ENCODE measurements at places on chromosomes 3 and 15.
A peak's percentile ranks its signal among the peaks of the same experiment; 100 is the strongest.

DNA sequence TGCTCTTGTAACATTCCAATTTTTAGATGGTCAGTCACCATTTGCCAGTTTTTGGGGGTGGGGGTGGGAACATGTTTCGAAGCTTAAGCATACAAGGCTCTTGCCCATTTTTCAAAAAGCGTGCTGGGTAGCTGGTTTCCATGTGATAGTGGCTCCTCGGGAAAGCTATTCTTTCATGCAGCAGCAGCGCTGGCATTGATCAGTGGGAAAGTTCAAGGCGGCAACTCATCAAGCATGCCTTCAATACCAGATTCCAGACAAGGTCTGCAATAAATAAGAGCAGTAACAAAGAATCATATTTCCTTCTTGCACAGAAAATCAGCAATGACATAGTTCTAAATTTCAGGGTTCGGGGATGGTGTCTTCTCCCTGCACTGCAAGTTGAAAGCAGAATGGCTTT is 133.5 kb upstream of the ONECUT1 start:
- DNase-seq, result no peak

- DNase-seq, result peak; percentile 69
These were observed 200.5 kb downstream of the GOLGA6L6 start for GRCh38 chr15:20340931-20341661.

DNA sequence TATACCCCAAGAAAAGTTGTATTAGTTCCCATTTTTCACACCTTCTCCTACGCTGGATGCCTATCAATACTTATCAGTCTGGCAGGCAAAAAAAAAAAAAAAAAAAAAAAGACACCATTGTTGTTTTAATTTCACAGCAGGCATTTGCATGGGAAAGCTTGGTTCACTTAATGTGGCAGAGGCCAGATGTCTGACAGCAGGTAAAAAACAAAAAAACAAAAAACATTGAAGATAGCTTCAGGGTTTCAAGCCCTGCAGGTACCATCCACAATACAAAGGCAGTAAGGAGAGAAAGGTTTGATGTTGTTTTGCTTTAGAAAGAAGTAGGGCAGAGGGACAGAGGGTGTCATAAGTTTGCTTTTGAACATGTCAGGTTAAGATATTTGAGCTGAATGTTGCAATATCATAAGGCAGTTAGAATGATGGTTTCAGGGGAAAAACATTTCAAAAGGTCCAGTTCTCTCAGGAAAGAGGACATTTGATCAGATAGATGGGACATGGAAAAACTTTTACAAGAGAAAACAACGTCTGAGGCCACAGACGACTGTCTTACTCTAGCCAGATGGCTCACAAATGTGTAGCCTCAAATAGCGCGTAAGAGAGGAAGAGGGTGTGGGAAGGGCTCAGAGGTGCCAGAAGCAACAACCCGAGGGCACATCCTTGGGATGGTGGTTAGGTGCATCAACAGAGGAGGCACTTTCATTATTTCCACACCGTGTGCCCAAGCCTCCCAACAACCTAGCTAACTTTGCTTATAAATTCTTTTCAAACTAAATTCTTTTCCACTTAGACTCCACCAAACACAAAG is 25.7 kb downstream of the PCOLCE2 start:
- no peak for DNase-seq

DNA sequence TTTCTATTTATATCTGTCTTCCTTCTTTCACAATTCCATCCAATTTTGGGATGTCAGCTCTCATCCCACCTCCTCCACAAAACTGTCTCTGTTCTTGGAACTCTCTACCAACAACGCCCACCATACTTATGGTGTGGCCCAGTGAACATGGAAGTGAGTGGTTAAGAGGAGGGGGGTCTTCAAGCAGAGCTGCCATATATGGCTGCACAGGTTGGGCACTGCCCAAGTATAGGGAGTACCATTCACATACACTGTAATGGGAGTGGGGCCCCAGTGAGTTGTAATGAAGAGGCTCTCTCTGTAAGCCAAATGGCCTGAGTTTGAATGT is 7.9 kb upstream of the CAMK1 start:
- DNase-seq, result no peak

DNA sequence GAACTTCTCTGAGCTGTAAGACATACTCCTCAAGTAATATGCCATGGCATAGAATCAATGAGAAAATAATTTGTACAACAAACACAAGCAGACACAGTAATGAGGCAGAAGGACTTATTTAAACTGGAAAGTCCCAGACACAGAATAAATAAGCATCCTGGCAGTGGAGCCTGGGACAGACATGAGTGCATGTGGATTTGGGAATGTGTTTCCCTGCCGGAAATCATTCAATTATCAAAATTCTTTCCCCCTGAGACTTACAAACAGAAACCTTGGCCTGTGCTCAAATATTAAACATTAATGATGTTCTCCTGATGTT is 520.1 kb downstream of the ROBO1 start:
- DNase-seq, result no peak

DNA sequence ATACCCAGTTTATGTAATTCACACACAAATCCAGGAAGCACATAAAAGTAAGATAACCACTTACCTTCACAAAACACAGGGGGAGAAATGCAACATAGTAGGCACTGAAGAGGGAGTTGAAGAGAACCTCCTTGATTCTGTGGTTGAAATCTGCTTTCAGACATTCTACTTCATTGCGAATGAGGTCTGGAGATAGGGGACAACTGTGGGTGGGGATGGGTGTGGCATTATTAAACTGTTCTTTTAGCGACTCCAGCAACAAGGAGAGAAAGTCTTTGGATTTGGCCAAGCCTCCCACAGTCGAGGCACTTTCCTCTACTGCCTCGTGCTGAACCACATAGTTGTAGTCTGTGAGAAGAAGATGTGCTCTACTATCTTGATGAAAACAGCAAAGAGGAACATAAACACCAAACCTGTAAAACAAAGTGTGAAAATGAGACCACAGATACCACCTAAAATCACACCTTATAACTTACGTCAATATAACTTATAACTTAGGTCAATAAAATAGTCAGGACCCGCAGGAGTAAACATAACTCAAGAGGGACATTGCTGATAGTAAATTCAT is 25.6 kb downstream of the TMEM39A start:
- no peak for DNase-seq

GRCh38 chr3:50649451-50649931 is 25.2 kb upstream of the DOCK3 start:
- DNase-seq, result no peak

DNA sequence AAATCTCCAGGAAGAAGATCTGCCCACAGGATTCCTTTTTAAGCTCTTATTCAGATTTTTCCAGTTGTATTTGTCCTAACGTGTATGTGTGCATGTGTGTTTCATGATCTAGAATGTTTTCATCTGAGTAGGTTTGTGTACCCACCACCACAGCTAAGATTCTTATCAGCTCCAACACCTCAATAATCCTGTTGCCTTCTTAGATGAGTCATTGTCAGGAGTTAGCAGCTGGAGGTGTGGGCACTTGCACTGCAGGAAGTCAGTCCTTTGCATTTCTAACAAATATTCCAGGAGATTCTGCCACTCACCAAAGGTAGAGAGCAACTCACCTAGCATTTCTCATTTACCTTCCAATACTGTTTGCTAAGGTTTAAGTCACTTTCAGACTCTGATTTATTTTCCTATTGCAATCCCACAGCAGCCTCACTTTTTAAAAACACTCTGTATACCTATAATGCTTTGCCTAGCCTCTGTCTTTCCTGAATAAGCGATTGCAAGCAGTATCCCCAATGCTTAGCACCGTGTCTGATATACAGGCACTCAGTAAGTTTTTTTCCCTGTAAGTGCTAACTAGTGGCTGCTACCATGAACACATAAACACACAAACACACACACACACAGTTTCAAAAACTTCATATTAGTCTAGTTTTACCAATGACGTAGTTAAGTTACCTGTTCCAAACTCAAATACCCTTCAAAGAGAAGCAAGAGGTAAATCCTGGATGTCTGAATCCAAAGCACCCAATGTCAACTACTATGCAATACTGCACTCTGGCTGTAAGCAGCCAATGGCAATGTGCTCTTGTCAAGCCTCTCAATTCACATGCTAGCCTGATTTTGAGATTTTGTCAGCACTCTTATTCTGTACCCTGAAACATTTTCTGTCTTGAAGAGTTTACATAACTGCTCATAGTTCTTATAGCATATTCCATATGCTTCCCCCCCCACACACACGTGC is 713.5 kb upstream of the LMCD1 start:
- no peak for DNase-seq

- no peak for DNase-seq
These were observed 3.5 kb upstream of the ISG20 start for GRCh38 chr15:88635318-88635717.

GRCh38 chr3:171904829-171905228 is 61.7 kb downstream of the TMEM212 start:
- no peak for DNase-seq

- DNase-seq, result peak; percentile 69
These were observed 51.6 kb upstream of the BLM start for GRCh38 chr15:90665288-90666134.

- DNase-seq, result peak; percentile 63
These were observed 4.6 kb upstream of the TRIM71 start for GRCh38 chr3:32813180-32813579.

DNA sequence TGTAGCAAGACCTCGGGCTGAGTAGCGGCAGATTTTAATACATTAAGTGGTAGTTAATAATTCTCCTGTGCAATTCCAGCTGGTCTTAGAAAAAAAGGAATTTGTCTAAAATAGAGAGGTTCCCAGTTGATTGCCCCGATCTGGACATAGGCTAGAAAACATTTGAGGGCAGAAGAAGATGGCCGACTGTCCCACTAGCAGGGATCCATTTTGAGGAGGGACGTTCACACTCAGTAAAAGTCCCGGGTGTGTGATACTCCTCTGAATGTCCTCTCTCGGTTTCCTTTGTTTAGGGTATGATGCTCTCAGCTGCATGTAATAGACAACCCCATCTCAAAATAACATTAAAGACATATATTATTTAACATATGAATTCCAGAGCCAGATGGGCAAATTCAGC is 77.9 kb upstream of the OXTR start:
- DNase-seq, result no peak

GRCh38 chr15:74835312-74835823 is 7.6 kb downstream of the ULK3 start:
- peak; percentile 98 for DNase-seq

DNA sequence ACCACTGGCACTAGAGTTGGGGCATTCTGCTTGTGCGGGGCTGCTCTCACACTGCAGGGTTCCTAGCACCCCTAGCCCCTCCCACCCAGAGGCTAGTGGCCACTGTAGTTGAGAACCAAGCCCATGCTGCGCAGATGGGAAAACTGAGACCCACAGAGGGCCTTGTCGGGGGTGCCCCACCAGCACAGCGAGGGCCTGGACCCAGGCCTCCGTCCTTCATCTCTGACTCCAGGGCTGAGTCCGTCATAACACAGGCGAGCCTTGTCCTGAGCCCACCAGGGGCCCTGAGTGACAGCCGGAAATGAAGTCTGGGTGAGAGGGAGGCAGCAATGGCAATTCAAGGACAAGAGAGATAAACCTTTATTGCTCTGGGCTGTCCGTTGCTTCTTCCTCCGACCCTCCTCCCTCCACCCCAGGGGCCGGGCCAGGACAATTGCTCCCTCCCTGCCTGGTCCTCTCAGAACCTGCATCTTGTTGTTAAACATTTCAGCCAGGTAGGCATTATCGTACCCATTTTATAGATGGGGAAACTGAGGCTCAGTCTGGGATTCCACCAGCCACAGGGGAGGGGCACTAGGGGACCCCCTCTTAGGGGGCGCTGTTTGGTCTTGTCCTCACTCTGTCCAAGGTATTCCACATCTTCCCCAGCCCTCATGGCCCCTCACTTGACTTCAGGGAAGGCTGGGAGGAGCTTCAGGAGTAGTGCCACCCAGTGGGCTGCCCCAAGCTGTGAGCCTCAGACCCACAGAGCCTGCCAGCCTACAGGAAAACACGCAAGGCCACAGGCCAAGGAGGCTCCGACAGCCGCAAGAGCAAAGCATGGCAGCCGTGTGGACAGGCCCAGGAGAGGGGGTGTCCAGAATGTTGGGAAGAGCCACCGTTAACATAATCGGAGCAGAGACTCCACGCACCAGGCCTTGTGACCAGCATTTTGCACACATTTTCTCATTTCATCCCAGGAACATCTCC is 4.4 kb upstream of the GRIP2 start:
- no peak for DNase-seq

DNA sequence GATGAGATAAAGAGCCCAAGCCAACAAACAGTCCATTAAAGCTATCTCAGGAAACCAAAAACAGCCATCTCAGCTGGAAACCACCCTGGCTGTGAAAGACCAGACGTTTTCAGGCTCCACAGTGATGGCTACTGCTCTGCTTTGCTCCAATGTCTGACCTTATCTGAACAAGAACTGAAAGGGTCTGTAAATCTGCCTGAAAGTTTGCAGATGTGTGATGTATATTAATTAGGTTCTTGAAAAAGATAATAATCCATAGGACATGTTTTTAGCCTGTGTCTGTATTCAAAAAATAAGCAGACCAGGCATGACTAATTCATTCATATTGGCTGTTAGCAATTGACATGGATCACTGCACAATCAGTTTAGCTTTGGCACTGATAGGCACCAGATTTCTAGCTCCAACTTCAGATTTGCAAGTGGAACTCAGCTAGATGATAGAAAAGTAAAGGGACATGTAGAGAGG is 611.4 kb upstream of the NAALADL2 start:
- DNase-seq, result no peak

GRCh38 chr3:188294823-188295487 is 141.0 kb downstream of the LPP start:
- no peak for DNase-seq

DNA sequence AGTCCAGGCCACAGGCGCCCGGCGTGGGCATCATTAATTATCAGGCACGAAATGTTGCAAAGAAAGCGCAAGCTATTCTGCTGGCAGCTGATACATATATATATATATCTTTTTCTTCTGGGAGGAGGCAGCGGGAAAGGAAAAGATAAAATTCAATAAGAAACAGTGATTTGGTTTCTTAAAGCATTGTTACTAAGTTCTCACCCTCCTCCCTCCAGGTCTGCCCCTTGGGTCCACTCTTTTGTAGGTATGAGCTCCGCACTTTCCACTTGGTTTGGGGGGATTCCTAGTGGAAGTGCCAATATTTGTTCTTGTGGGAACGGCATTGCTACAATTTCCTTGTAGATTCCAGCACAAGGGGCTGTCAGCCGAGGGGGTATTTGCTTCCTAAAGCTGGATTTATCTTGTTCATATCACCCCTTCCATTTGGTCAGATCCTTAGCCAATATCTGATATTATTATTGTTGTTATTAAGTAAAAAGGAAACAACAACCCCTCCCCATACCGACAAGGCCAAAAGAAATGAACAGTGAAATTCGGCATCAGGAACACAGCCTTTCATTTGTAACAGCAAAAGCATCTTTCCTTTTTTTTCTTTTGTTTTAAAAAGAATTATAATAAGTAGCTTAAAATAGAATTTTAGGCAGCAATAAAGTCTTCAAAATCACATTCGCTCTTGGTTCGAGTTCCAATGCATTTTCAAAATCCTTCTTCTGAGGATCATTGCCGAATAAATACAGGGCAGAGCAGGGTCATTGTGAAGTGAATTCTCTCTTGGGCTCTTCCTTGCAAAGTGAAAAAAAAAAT is 15.6 kb downstream of the ZIC1 start:
- no peak for DNase-seq

DNA sequence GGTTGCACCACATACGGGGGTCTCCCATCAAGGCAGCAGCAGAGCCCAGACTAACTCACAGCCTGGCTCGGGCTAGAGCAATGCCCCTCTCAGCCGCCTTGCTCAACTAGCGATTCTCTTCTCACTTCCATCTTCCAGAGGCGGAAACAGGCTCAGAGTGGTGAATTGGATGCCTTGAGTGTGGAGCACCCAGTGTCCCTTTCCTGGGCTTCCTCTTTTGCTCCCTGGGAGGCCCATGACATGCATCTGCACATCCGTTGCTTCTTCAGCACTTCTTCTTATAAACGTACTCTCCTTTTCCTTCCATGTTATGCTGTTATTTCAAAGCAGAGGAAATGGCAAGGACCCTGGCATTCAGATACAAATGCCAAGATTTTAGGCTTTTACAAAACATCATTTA is 2.1 kb upstream of the IQSEC1 start:
- no peak for DNase-seq

All from H7 (cell line).